ENCODE measurements at places on chromosomes 3 and 15.

DNA sequence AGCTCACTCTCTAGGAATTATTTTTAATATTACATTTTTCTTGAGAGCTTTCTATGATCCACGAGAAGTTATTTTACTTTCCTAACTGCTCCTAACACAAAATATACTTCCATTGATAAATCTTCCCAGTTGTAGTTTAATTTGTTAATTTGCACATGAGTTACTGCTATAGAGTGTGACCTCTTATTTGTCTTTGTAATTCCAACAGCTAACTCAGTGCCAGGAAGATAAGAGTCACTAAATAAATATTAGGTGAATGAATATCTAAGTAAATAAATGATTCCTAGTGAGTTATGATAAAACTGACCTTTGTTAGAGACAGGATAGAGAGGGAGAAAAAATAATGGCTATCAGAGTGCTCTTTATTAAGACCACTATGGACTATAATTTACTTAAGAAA, 319.9 kb downstream of the NAALADL2 start:
- DNase-seq, result no peak

GRCh38 chr3:142645236-142645793, 49.1 kb downstream of the PLS1 start:
- DNase-seq, result no peak

DNA sequence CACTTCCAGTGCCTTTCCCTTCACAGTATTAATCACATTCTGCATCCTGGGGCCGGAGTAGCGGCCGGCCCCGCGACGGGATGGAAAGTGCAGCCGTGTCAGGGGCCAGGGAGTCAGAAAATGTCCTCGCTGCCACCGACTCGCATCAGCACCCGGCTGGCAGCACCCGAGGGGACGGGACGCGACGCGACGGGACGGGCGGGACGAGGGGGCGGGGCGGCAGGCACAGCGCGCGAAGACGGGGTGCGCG, 353 bp downstream of the ATG3 start:
- no peak for DNase-seq

GRCh38 chr15:101718896-101719295, 5.4 kb downstream of the TARS3 start:
- no peak for DNase-seq

- DNase-seq, result no peak
Observed at GRCh38 chr3:21256932-21257331, 494.1 kb downstream of the ZNF385D start.

DNA sequence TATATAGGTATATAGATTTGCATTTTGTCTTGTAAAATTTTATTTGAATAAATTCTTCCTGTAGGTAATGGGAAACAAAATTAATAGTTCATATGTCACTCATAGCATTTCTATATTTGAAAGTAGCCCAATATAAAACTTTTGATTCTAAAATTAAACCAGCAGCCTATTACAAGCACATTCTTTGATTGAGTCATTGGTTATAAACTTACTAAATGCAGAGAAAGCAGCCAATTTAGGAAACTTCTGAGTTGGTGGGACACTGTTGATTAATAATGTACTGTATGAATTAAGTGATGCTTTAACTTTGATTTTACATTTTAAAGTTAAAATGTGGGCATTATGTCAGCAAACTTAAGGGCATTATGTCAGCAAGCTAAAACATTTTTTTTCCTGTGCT, 34.5 kb downstream of the NR1D2 start:
- no peak for DNase-seq

DNA sequence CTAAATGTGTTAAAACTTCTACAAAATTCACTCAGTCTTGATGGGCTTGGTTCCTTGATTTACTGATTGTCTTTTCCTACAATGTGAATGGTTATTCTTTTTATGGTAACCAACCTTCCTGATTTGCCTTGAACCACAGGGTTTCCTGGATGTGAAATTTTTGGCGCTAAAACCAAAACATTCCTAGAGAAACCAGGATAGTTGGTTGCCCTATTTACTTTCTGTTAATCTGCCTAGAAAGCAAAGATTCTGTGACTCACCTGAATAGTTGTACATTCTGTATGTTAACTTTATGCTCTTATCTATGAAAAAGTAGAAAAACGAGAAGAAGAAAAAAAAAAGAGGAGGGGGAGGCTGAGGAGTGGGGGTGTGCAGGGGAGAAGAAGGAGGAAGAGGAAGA, 23.2 kb upstream of the RBP2 start:
- DNase-seq, result no peak

- DNase-seq, result no peak
Observed at GRCh38 chr15:80957556-80957955, 32.1 kb downstream of the MESD start.

DNA sequence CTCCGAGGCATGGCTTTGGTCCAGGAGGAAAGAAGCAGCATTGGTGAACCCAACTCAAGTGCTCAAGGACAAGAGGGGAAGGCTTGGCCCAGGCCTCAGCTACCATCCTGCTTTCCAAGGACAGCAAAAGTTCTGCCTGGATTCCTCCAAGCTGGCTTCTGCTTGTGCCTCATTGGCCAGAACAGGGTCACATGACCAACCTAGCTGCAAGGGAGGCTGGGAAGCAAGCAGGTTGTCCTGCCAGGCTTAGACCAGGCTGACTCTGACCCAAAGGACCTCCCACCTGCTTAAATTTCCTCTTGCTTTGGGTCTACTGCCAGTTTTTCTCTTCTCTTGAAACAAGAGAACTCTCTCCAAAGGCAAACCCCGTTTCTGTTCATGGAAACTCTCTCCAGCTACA, 70.7 kb downstream of the RPN1 start:
- DNase-seq, result no peak

GRCh38 chr15:73624530-73624929, 8.7 kb downstream of the NPTN start:
- no peak for DNase-seq

DNA sequence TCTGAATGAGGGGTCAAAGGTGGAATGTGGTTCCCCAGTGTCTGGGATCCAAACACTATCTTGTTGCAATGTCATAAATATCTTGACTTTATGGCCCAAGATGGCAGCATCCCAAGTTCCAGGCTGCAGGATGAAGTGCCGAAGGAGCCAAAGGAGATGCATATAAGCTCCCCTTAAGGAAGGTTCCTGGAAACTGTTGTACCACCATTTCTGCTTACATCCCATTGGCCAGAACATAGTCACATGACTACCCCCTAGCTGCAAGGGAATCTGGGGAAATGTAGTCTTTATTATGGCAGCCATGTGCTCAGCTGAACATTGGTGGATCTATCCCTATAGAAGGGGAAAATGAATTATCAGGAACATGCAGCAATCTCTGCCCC, 54.3 kb downstream of the BDH1 start:
- no peak for DNase-seq

- DNase-seq, result no peak
Observed at GRCh38 chr3:45460361-45460760, 72.0 kb downstream of the LARS2 start.

DNA sequence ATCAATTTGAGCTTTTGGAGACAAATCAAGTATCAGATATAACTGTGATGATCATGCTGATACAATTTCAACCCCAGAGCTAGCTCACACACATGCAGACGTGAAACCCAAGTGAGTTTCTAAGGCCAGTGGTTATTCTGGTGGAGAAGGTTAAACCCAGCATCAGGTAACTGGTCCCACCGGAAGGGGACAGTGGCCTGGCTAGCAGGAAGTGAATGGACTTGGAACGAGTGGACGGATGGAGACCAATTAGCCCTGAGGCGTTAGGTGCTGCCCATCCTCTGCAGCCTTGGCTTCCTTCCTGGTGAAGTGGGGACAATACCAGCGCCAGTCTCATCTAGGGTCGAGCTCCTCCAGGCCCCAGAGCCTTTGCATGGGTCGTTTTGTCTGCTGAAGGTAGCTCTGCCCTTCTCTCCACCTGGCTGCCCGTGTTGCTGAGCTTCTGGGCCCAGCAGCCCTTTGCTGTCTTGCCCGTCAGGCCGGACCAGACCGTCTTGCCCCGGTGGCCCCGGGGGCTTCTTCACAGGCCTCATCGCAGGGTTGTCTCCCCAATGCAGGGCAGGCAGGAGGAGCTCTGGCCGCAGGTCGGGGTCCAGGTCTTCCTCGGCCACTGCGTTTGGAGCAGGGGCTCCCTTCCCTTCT, 915 bp upstream of the KCTD6 start:
- DNase-seq, result no peak

- DNase-seq, result no peak
Observed at GRCh38 chr15:27486683-27487647, 516.0 kb downstream of the GABRG3 start.

- no peak for DNase-seq
Observed at GRCh38 chr15:40082195-40082883, 26.3 kb downstream of the BMF start.

- DNase-seq, result no peak
Observed at GRCh38 chr15:79947009-79947408, 24.0 kb downstream of the BCL2A1 start.

GRCh38 chr3:106263011-106263410, 394.2 kb upstream of the CBLB start:
- DNase-seq, result no peak

- DNase-seq, result no peak
Observed at GRCh38 chr3:39850716-39851032, 41.3 kb downstream of the MYRIP start.

DNA sequence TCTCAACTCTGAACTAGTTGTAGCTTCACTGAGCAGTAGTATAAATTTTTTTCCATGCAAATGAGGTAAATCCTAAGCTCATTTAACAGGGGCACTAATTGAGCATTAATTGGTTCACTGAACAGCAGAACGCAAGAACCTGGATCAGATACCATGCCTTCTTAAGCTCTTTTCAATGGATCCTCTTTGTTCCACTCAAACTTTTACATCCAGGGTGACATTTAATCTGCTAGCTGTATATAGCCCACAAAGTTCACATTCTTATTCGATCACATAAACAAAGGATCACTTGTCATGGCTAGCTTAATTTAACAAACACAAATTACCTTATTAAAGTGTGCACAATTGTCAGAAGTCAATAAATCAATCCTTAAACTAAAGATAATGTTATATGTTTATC, 281.6 kb downstream of the CNTN6 start:
- DNase-seq, result no peak

DNA sequence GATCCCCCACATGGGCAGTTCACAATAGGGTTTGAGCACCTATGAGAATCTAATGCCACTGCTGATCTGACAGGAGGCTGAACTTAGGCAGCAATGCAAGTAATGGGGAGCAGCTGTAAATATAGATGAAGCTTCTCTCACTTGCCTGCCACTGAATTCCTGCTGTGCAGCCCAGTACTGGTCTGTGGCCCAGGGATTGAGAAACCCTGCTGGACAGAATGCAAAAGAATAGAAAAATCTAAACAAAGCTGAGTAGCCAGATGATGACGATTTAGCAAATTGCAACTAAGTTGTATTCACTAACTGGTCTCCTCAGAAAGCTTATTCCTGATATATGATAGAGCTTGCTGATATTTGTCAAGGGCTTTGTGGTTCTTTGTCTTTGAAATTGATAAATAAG, 34.3 kb upstream of the APH1B start:
- DNase-seq, result no peak

- no peak for DNase-seq
Observed at GRCh38 chr3:178676942-178677790, 140.9 kb downstream of the KCNMB2 start.

DNA sequence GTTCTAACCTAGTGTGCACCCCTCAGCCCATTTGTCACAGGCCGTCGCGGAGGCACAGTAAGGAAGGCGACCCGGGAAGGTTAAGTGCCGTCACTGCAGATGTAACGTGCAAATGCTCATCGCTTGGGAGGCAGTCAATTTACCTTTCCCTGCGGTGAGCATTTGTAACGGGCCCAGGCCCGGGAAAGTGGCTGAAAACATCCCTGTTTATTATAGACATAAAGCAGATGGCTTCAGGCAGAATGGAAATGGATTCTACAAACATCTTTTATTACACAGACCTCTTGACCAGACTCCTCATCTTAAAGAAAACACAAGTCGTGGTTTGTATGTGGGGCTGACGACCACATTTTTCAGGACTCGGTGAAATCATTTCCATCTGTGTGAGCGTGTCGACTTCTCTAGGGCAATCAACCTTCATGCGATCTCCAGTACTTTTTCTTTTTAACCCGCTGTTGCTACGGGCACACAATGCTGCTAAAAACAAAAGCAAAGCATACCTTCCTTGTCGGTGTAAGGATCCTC, 43.6 kb downstream of the NMNAT3 start:
- DNase-seq, result no peak

DNA sequence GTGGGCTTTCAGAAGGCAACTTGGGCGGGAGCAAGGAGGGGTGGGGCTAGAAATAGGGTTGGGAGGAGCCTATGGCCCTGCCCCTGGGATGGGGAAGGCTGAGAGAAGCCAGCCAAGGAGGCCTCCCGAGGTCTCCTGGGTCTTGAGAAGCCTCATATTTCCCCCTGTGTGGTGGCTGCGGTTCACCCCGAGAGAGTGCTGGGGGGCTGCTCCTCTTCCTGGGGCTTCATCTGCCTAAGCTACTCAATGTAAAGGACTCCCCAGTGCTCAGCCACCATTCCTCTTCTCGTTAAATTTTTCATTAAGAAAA, 174.3 kb downstream of the SMAD6 start:
- no peak for DNase-seq

DNA sequence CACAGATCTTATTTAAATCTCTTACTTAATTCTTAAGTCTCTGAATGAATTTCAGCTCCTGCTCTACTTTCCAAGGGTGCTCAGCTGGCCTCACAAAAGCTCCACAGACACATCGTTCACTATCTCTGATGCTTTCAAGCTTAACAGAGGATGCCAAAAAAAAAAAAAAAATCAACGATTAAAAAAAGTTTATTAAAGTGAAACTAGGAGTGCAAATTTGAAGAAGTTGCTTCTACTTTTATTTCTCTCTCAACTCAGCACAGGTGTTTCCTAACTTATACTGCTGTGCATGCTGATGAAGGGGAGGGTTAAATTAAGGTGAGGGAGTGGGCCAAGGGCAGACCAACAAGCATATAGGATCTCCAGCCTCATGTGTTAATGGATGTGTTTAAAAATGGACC, 157.2 kb downstream of the TIGIT start:
- DNase-seq, result no peak

- no peak for DNase-seq
Observed at GRCh38 chr3:49845694-49846093, 10.7 kb downstream of the TRAIP start.

DNA sequence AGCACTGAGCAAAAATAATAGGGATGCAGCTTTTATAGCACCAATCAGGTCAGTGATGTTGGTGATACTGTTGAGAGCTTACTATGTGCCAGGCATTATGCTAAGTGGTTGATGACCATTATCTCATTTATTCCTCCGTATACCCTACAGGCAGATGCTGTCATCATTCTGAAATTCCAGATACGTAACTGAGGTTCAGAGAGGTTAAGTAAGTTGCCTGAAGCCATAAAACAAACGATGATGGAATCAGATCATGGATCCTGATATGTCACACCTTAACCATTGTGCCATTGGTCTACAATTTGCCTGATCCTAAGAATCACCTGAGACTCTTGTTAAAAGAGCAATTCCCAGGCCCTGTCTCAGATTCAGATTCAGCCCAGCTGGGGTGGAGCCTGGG, 49.5 kb downstream of the ST6GAL1 start:
- DNase-seq, result no peak
